ENCODE measurements at places on chromosomes 16 and 17.

- DNase-seq: no peak
Measured at GRCh38 chr16:72171236-72171635, 719 bp downstream of the PMFBP1 start.

- no peak for DNase-seq
Measured at GRCh38 chr16:23014592-23014991, 134.7 kb downstream of the USP31 start.

DNA sequence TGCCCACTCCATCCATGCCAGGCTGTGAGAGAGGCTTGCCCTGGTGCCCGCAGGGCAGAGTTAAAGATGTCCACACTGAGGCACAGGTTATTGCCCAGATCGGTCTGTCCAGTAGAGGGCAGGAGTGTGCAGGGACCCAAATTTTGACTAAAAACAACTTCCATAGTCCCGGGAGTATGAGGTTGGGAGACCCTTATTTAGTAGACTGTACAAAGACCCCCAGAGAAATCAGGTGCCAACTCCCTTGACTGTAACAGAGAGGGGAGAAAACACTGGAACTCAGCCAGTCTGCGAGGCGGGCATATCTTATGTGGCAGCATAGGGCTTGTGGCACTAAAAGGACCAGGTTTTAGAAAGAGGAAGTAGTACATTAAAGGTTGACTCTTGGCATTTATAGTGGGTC is 43.4 kb downstream of the HNF1B start:
- no peak for DNase-seq

DNA sequence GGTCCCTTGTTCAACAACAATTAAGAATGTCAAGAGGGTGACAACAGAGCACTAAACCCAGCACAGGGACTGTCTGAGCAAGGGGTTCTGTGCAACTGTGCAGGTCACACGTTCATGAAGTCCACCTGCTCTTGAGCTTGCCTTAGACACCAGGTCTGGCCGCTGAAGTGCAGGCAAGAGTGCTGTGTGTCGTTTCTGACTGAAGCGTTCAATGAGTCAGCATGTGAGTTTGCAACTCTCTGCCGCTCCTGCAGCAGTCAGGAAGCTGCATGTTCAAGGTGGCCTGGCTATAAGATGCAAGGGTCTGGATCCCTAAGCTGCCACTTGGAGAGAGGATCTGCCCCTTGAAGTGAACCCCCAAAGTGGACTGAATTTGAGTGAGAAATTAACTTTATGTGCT is 332.7 kb upstream of the HSBP1 start:
- no peak for DNase-seq

GRCh38 chr16:3651461-3652372 is 2.8 kb upstream of the DNASE1 start:
- DNase-seq: no peak

- DNase-seq: no peak
Measured at GRCh38 chr17:1512351-1512750, 4.1 kb downstream of the INPP5K start.

- DNase-seq: no peak
Measured at GRCh38 chr17:72089453-72089987, 31.3 kb upstream of the SOX9 start.
